ENCODE measurements at places on chromosomes 3 and 15. TPM values are rescaled to one million over a fixed set of nuclear protein-coding genes. Genes with fewer than 3 reads are reported as not detected.
A peak's percentile ranks its signal among the peaks of the same experiment; 100 is the strongest.

DNA sequence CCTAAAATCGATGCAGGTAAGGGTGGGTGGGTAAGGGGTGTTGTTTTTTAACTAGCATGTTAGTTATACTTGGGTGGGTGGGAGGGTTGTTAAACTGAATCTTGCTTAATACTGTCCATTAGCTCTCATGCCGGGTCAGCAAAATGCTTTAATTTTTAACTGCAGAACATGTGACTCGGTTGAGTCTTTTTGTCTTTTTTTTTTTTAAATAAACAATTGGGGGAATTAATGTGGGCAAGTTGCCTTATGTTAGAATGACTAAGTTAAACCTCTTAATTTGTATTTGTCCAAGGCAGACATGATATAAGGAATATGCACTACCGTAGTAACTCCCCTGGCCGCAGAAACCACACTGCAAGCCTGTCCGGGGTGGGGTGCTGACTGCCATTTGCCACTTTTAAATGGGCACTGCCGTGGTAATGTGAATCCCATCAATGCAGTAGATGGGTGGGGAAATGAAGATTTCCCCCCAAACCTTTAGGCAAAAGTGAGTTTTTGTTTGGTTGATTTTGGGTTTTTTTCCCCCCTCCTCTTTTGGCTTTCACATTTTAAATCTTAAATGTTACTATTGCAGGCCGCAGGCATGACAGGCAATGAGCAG, 54.3 kb upstream of the CCR4 start:
- DNase-seq = no peak

GRCh38 chr15:65399001-65399706, 21.4 kb upstream of the IGDCC3 start:
- DNase-seq = peak; percentile 20

KLHL40 gene
- not detected for total RNA-seq

GRCh38 chr3:194422188-194422587, 23.1 kb upstream of the GP5 start:
- peak; percentile 52 for DNase-seq

SLCO2A1 gene
- total RNA-seq = 0.22 TPM

- no peak for DNase-seq
Observed at GRCh38 chr3:43128464-43128863, 22.6 kb upstream of the POMGNT2 start.

DNA sequence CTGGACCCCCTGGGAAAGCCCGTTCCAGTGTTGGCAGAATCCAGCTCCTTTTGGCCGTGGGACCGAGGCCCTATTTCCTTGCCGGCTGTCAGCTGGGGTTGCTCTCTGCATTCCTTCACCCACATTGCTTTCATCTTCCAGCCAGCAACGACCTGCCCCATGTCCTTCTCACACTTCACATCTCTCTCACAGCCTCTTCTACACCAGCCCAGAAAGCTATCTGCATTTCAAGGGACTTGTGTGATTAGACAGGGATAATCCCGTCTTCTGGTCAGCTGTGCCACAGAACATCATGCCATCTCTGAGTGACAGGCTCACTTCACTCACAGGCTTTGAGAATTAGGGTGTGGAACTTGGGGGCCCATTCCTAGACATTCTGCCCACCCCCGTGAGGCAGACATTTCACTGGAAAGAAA, 16.4 kb downstream of the EFCC1 start:
- no peak for DNase-seq

DNA sequence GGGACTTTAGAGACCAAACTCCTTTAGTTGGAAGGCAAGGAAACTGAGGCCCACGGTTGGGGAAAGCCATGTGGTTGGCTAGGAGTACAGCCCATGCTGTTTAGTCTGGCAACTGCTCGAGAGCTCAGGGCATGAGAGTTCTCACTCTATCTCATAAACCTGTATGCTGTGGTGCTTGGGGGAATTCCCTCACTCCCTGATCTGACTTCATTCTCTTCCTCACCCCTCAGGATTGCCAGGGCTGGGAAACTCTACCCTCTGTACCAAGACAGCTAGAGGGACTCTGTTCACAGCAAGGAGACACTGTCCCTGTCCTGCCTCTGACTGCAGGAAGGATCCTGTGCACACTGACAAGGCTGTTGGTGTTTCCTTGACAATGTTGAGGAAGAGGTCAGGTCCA, 230.2 kb downstream of the ZNF621 start:
- DNase-seq = no peak

DNA sequence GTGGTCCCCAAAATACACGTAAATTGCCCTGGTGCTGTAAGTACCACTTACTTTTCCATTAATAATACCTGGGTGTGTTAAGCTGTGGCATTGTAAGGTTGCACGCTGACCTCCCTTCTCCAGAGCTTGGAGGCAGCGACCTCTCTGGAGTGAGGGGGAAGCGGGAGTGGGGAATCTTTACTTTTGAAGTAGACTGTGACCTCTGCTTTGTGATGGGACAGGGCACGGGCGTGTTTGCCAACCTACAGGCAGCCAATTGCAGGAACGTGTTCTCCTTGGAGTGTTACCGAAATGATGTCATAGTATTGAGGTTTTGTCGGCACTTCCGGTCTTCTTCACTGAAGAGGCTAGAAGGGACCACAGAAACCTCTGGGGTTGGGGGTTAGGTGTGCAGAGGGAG, 227.3 kb upstream of the C2CD4B start:
- peak; percentile 53 for DNase-seq

SETMAR gene
- 12.5 TPM for total RNA-seq

GRCh38 chr3:69805491-69805890, 66.2 kb downstream of the MITF start:
- DNase-seq = no peak

DNA sequence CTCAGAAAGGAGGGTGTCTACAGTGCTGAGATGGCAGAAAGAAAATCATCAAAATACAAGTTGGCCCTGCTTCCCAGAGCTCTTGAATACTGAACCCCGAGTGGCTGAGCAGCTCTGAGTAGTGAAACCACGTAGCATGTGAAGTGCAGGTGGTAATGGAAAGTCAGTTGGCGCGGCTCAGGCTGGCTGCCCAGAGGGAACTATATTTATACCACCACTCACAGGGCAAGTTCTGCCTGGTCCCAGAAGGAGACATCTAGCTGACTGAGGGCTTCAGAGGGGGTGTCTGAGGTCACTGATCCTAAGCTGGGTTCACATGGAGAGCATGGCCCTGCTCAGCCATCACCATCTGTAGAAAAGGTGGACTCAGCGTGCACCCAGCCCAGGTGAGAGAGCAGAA, 129.6 kb upstream of the AGBL1 start:
- DNase-seq = no peak

DNA sequence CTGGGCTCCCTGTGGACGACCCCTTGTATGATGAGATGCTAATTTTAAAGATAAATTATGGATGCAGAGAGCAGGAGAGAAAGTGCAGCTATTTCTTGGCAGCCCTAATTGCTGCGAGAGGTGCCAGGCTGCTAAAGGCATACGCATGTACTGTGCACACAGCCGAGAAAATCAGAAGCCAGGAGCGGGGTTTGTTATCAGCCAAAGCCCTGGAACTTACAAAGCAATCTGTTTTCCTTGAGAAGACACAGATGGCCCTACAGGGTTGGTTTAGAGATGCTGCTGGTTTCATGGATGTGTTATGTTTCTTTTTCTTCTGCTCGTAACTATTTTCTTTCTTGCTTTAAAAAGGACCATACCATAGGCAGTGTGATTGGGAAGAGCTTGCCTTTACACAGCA, 11.7 kb upstream of the CCK start:
- DNase-seq = no peak

- no peak for DNase-seq
Observed at GRCh38 chr3:17982211-17982880, 239.9 kb upstream of the TBC1D5 start.

DNA sequence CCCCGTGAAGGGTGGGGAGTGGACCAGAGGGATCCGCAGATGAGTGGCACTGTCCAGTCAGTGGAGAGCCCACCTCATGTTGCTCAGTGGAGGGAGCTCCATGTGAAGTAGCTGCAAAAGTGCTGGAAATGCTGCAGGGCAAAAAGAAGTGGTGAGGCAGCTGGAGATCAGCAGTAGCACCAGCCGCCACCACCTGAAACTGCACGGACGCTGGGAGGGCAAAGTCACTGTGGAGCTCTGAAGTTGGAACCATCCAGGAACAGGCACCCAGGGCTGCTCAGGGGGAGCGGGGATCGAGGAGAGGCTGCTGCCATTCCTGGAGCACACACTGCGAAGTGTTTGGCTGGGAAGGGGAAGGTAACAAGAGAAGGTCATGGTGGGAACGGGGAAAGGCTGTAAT, 6.4 kb upstream of the ALDH1L1 start:
- no peak for DNase-seq

- DNase-seq = no peak
Observed at GRCh38 chr3:53778153-53778552, 68.1 kb downstream of the CHDH start.

- no peak for DNase-seq
Observed at GRCh38 chr3:68666429-68667136, 265.8 kb downstream of the TAFA4 start.

- DNase-seq = no peak
Observed at GRCh38 chr3:190912736-190913135, 50.2 kb upstream of the GMNC start.

DNA sequence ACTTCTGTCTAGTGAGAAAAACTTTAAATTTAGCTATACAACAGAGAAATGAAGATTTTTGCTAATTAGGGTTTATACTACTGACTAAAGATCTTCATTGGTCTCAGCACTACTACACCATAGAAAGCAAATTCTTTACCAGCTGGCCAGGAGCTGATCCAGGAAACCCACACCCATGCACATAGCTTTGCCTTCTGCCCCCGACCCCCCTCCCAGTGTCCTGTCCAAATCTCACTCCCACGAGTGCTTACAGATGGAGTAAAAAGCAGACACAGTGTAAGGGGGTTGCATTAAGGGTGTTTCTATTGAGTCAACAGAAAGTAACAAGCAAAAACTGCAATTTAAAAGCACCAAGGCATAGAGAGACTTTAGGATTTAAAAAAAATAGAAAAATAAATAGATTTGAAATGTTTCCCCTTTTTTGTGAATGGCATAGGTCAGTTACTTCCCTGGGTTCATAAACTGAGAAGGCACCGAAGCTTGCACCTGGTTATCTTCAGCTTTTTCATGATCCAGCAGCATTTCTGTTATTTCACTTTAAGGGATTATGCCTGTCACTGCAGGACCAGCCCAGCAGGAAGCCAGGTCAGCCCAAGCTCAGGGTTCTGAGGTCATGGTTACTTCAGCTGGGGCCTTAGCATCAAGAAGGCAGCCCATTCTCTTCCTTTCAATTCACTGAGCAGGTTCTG, 124.3 kb downstream of the CTNNB1 start:
- DNase-seq = no peak

GRCh38 chr3:126147147-126147931, 33.0 kb downstream of the ALDH1L1 start:
- no peak for DNase-seq

GOLGA8J gene
- total RNA-seq = not detected

- DNase-seq = peak; percentile 42
Observed at GRCh38 chr3:81761904-81762580, 597 bp upstream of the GBE1 start.

BCHE gene
- not detected for total RNA-seq

DNA sequence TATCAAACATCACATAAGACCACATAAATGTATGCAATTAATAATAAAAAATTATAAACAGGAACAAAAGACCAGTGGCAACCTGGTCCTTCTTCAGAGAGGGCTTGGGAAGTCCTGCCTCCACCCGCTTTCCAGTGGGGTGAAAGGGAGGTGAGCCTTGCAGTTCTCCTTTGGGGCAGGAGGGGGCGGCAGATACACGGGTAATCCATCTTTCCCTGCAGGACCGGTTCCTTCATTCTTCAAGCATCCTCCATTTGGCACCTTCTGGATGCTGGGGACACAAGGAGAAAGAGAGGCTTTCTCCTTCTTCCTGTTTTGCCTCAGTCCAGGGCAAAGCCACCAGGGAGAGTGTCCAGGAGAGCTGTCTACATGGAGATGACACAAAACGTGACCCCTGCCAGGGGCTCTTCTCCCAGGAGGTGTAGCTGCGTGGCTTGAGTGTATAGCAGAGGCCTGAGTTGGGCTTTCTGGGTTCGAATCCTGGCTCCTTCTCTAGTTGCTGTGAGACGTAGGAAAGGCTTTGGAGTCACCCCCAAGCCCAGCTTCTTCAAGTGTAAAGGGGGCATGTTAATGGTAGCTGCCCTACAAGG, 23.2 kb downstream of the RPLP1 start:
- DNase-seq = peak; percentile 81

GRCh38 chr3:136982520-136983138, 24.8 kb downstream of the IL20RB start:
- DNase-seq = no peak

- peak; percentile 97 for DNase-seq
Observed at GRCh38 chr15:68620721-68621527, 42.1 kb downstream of the CORO2B start.

DNA sequence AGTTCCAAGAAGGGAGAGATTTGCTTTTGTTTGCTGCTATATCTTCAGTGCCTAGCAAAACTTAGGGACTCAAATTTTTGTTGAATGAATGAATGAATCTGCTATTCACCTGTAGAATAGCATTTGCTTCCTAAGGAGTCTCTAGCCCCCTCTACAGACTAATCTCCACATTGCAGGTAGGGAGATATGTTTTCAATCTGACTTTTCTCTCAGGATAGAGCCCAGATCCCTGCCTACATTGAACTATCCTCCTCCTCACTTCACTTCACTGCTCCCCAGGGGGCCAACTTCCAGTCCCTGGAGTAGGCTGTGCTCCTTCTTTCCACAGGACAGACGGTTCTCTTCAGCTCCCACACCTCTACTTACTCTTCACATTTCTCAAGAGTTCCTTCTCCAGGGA, 81.9 kb upstream of the PTX3 start:
- DNase-seq = peak; percentile 27

GRCh38 chr3:9401986-9402385, 4.6 kb downstream of the SETD5 start:
- DNase-seq = no peak
